NCI-H2081 (cell line): ENCODE measurements at places on chromosomes 7 and 10.

- no peak for DNase-seq
Observed at GRCh38 chr10:70722820-70723424, 50.6 kb downstream of the ADAMTS14 start.

DNA sequence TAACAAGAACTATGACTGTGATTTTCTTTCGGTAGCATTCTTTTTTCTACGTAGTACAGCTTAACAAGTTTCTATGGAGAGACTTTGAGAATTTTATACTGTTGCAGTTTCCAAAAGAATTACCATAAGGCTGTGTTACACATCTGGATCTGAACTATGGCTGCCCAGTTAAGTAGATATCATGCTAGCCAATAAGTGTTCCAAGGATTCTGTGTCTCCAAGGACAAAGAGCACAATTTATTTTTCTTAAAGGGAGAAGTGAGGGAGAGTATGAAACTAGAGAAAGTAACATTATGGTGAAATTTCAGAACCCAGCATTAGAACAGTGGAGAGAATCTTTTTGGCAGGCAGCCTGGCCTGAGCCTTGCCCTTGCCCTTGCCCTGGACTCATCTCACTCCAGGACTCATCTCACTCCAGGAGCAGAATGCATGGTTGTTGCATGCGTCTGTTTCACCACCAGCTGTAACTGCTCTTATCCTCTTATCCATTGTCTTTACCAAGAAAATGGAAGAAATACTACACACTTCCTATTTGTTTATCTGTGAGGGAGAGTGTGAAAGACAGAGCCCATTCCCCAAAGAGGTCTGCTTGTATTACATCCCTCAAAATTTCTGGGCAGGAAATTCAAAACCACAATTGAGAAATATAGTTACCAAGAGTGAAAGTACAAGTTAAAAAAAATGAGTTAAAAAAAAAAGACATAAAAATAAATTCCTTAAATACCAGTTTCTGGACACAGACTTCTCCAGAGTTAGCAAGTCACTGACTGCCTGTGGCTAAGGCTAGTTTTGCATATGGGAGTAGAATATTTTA lies 1067.5 kb downstream of the NRG3 start:
- no peak for DNase-seq

- no peak for DNase-seq
Observed at GRCh38 chr10:110788620-110789385, 82.9 kb upstream of the PDCD4 start.

GRCh38 chr7:36084485-36085091 lies 68.5 kb upstream of the EEPD1 start:
- DNase-seq: peak; percentile 25

- no peak for DNase-seq
Observed at GRCh38 chr7:121578669-121579068, 182.6 kb upstream of the FAM3C start.

GRCh38 chr7:140605337-140605736 lies 35.3 kb downstream of the DENND2A start:
- DNase-seq: no peak

- DNase-seq: no peak
Observed at GRCh38 chr7:150685219-150686029, at the start of gene GIMAP2. Gene GIMAP2 (plus strand): TSS chr7:150685706. CDS start chr7:150687060, 1,354 bp downstream.

DNA sequence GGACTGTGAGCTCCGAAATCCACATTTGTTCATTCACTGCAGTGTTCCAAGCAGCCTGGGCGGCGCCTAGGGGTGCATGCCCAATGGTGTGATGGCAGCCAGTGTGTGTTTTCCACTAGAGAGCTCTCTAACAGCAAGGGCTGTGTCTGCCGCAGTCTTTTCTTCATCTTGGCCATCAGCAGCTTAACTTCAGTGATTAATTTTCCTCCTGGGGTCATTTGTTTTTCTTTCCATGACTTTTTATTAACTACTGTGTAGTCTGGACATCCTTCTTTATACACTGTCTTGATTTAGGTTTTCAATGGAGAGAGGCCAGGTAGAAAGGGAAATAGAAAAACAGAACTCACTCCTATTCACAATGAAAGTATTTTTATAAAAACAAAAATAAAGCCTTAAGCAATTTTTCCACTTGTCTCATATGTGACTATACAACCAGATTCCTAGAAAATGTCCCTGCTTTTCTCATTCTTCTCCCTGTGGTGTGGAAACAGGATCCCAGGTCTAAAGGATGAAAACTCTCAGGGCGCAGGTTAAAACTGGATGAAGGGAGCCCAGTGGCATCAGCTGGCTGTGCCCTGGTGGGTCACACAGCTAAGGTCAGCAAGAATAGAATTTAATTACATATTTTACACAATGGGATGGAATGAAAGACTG lies 176.8 kb downstream of the PKD1L1 start:
- no peak for DNase-seq

DNA sequence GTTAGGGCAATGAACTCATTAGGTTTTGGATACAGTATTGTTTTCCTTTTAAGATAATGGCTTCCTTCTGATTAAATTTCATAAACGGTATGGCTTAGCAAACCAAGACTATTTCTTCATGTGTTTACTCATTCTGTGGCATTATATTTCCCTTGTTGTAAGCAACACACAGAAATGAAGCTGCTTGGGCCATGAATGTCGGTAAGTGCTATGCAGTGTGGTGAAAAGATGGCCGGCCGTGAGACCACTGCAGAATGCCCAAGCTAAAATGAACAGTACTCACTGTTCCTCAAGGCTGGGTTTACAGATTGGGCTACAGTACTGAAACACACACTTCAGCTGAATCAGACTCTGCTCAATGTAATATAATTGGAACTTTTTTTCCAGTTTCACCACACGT lies 8.1 kb downstream of the APBB1IP start:
- DNase-seq: no peak

- DNase-seq: no peak
Observed at GRCh38 chr10:75611993-75612372, 180.6 kb downstream of the LRMDA start.

DNA sequence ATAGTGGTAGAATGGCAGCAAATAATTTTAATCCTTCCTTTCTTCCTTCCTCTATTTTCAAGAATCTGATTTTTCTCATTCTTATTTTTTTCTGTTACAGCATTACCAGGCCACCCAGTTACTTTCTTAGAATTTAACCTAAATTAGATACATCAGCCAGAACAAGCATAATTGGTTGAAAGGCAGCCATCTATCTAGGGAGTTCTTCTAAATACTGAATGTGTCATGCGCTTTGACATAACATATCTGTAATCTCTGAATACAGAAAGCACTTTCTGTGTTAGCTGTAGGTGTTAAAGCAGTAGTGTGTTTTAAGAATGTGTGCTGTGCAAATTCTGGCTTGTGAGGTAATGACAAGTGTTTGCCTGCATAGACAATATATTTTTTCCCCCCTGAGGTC lies 97.3 kb downstream of the BTRC start:
- peak; percentile 37 for DNase-seq

DNA sequence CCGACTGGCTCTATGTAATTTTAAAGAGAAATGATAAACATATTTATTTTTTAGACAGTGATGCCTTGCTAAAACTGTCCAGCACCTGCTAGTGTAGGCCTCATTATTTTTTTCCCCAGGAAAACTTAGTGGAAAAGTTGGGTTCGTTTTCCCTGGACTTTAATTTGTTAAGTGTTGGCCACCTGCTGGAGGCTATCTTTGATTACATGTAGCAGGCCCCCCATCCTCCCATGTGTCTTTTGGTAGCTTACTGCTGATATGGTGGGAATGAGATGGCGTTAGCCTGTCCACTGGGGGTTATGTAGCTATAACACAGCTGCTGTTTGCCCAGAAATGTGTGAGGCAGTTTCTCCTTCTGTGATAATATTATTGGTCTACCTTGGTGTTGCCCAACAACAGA lies 265.0 kb downstream of the SORCS3 start:
- DNase-seq: no peak

- no peak for DNase-seq
Observed at GRCh38 chr7:20079080-20079479, 138.1 kb downstream of the MACC1 start.

DNA sequence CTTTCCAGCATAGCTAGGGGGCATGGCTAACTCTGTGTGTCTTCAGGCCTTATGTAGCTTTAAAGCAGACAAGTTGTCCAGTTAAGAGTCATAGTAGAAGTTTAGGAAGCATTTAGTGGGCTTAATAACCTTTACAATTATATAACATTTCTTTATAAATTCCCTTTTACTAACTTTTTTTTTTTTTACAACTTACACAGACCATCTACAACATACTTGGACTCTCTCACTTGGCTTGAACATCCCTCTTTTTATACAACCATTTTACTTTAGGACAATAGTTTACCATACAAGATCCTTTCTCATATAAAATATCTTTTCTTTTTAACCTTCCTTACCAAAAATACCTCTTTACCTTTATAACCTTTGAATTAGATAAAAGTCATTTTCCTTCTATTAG lies 26.3 kb downstream of the SP4 start:
- DNase-seq: no peak

DNA sequence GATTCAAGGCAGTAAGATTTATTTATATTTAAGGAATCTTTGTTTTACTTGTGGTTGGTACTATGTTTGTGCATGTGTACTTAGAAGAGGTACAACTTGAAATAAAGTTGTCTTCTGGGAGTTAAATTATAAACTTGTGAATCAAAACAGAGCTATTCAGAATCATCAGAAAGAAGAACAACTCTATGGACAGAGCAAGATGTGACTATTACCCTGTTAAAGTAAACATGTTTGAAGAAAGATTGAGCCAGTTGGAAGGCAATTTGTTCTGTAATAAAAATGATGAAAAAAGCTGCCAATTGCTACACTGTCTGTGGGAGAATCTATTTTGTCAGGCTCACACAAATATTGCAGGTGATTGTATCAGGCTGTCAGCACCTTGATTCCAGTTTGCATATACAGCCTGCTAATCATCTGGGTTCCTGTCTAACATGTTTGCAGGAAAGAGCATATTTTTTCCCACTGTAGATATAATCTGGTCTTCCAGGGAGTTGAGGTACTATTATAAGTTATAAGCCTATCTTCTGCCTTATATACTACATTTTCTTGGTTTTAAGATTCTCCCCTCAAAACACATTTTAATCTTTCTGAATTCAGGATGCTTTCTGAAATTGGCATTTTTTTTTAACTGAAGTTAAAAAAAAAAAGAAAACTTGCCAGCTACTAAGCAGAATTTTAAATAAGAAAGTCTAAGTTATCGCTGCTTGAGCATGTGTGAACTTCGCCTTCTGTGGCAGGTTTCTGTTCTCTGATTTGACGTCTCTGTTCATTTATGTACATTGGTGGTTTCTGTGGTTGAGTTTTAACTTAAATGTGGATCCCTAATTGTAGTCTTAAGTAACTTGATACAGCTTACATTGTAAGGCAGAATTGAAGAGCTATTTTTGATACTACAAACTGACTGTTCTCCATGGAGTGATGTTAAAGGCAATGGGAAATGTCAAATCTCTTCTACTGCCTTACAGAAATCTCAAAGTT lies 46.0 kb downstream of the ZNRF2 start:
- peak; percentile 17 for DNase-seq

GRCh38 chr10:78426181-78426580 lies 392.5 kb downstream of the RPS24 start:
- no peak for DNase-seq

- no peak for DNase-seq
Observed at GRCh38 chr10:69814251-69814650, 12.5 kb downstream of the COL13A1 start.

DNA sequence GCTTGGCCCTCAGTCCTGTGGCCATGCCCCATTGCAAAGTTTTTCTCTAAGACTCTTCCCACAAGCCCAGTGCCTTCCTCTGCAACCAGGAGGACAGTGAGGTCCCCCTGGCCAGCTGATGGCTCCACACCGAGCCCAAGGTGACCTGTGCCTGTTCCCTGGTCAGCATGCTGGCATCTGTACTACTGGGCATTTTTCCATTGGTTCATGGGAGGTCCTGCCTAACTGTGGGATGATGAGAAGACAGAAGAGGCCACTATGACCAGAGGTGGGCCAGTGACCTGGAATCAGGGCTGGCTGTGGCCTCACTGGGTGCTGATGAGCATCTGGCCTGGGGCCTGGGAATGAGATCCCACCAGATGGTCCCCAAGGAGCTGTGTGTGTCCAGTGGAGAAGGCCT lies 20.2 kb downstream of the CALML3 start:
- DNase-seq: no peak

- DNase-seq: no peak
Observed at GRCh38 chr7:69596723-69597277, 1.5 kb upstream of the AUTS2 start.

DNA sequence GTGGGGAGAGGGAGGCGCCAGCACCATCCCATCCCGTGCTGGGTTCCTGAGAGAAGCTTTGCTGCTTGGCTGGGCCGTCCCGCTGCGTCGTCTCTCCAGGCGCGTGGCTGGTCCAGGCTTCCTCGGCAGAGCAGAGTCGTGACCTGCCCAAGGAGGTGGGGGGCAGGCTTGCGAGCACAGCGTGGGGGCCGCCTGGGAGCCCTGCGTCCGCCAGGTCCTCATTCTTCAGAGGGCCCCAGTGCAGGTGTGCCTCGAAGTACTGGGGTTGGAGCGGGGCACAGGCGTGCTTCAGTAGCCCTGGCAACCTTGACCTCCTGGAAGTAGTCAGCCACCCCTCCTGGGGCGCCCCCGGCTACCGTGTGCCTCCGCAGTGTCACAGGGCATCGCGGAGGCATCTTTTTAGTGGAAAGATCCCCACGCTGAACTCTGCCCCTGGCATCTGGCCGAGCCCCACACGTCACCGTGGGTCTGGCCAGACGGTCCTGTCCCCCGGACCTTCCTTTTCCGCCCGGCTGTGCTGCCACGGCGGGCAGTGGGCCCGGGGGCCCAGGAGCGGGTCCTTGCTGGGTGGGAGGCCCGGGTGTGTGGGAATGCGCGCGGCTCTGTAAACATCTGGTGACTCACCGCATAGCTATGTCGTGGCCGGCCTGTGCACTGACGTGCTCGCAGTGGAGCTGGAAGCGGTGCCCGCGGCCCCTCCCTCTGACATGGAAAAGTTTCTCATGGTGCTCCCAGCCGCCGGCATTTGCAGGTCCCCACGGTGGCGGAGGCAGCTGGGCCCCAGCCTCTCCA lies 6.4 kb downstream of the MAFK start:
- DNase-seq: no peak

DNA sequence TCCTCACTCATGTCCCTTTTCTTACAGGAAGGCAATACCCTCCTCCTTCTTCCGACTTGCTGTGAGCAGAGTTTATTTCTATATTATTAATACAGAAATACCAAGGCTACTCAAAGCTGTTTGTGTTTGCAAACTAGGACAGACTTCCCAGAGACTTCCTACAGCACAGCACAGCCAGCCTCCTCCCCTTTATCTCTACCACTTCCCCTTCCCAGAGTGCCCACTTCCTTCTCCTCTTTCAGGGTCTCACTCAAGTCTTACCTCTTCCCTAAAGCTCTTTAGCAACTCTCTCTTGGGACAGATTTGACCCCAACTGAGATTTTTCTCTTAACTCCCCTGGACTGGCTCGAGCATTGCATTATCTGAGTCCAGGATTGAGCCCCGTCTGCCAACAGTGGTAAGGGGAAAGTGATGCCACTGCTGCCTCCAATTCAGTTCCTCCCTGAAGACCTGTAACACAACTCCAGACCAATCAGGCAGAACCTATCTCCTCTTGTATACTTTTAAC lies 5.5 kb upstream of the LRGUK start:
- no peak for DNase-seq

DNA sequence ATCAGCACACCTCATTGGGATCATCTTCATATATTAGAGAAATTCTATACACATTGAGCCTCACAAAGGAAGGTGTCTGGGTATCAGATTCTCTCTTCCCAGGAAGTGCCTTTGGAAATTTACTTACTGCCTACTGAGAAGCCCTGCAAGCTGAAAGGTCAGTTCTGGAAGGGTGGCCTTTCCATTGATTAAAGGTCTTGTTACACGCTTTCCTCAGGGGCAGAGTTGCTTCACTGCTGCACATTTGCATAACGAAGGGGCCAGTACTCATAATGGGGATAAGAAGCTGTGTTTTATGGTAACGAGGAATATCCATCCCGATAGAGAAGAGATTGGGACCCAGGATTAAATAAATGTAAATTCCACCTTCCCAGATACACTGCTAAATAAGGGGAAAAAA lies 19.4 kb upstream of the IL15RA start:
- DNase-seq: no peak
